SK-MEL-5 (cell line): ENCODE measurements at places on chromosomes 4 and X. TPM values are rescaled to one million over a fixed set of nuclear protein-coding genes. Genes with fewer than 3 reads are reported as not detected.
A peak's percentile ranks its signal among the peaks of the same experiment; 100 is the strongest.

DNA sequence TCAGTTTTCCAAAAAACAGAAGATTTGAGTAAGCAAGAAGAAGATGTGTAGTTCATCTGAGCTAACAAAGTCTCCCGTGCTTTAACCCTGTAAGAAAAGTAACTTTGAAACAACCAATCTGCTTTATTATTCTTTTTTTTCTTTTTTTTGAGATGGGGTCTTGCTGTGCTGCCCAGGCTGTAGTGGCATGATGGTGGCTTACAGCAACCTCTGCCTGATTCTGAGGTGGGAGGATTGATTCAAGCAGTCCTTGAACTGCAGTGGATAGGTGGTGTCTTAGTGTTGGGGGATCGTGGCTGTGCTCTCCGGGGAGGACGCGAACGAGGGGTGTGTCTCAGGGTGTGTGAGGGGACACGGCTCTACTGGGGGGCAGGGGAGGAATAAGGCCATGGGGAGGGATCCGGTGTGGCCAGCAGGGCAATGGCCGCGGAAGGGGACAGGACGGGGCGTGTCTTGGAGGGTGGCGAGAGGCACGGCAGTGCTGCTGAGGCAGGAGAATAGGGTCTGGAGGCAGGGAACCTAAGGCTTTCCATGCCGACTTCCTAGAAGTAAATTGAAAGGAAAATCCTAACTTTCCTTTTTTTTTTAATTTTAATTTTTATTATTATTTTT lies 2.4 kb downstream of the ARSD start:
- no peak for DNase-seq

- DNase-seq = no peak
Measured at GRCh38 chr4:122658818-122659295, 38.0 kb upstream of the IL21 start.

AFAP1 gene
- 10.3 and 11.6 TPM in 2 replicates for total RNA-seq

- no peak for DNase-seq
Measured at GRCh38 chr4:15765391-15765790, 12.7 kb upstream of the CD38 start.

GRCh38 chrX:148501386-148502066 lies 1.1 kb downstream of the AFF2 start:
- DNase-seq = no peak

DNA sequence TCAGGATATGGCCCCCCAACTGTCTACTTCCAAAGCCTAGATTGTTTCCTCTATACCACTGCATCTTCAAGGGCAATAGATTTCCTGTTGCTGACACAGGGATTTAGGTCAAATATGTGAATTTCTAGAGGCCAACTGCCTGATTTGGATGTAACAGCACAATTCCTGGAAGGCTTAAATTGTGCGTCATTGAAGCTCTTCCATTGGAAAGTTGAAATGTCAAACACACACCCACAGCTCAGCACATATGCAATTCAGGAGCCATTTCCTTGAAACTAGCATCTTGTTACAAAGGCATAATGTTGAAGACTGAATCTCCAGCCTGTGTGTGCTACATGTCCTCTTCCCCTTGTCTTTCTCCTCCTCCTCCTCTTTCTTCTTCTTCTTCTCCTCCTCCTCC lies 158.6 kb downstream of the STK32B start:
- DNase-seq = no peak

F9 gene
- total RNA-seq = not detected in 2 replicates

GRCh38 chrX:114787061-114787460 lies 203.2 kb downstream of the HTR2C start:
- DNase-seq = peak; percentile 33

DNA sequence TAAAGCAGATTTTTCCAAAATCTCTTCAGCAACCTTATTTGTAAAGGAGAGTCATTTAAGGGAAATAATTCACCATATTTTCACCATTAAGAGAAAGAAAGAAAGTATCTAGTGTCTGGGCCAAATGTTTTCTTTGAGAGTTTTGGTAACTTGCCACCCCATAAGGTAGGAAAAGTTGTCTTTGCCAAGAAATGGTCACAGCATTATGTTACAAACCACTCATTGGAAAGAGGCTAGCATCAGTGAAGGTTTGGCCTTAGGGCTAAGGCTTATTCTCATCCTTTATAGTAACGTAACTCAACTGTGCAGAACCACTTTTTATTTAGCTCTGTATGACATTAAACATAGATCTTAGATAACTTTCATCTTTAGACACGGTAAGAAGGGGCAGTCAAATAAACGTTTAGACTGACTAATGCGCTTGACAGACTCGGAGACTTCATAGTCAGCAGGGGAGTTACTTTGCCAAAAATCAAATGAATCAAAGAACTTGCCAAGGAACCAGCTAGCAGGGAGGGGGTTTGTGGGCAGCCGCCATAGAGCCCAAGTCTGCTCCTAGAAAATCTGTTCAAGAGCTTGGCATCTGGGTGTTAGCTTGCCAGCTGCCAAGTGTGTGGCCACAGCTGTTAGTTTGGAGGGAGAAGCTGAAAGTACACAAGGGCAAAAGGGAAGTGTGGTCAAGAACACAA lies 182.8 kb upstream of the GRID2 start:
- DNase-seq = no peak

DNA sequence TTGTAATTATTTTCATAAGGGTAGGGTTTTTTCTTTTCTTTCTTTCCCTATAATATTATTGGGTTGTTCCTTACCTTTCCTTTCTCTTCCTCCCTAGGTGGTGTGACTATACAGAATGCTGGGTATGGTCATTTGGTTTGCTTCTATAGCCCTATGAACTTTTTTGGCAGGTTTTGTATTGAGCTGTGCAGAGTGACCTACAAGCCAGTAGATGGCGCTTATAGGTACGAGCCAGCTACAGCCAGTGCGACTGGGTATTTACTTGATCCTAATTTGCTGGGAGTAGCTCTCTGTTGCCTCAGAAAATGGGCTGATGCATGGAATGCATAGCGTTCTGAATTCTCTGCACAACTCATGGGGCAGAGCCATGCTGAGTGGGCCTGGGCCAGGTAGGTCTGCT lies 423.3 kb downstream of the MAGEE1 start:
- peak; percentile 4 for DNase-seq

GRCh38 chr4:118918388-118918787 lies 29.7 kb downstream of the SYNPO2 start:
- DNase-seq = no peak

MAGEA12 gene
- 133 and 153 TPM in 2 replicates for total RNA-seq

STAP1 gene
- total RNA-seq = not detected in 2 replicates

- peak; percentile 84 for DNase-seq
Measured at GRCh38 chrX:21985332-21985777, 44.8 kb downstream of the SMS start.

ERVMER34-1 gene
- total RNA-seq = 0.19 and 0.21 TPM in 2 replicates

HS6ST2 gene
- 4.6 and 5.6 TPM in 2 replicates for total RNA-seq

P2RY8 gene
- total RNA-seq = not detected in 2 replicates

GRCh38 chr4:85703096-85703495 lies 228.1 kb downstream of the ARHGAP24 start:
- peak; percentile 73 for DNase-seq

GRCh38 chr4:109169170-109169569 lies 133.3 kb downstream of the COL25A1 start:
- no peak for DNase-seq
